ENCODE measurements at places on chromosomes 4 and X.

DNA sequence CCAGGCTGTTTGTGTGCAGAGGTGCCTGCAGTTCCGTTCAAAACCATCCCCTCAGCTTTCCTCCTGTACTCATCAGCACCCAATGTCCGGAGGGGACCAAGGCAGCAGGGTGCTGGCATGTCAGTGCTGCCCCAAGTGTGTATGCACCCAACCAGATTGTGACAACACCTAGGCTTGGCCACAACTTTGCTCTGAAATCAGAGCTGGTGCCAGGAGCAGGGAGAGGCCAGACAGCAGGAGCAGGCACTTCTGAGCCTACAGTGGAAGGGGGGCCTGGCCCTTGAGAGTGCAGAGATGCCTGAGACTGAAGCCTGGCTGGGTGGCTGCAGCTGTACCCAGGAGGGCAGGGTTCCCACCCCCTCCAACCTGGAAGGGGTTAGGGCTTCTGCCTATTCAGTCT, 56.5 kb upstream of the RASGEF1B start:
- DNase-seq = no peak

DNA sequence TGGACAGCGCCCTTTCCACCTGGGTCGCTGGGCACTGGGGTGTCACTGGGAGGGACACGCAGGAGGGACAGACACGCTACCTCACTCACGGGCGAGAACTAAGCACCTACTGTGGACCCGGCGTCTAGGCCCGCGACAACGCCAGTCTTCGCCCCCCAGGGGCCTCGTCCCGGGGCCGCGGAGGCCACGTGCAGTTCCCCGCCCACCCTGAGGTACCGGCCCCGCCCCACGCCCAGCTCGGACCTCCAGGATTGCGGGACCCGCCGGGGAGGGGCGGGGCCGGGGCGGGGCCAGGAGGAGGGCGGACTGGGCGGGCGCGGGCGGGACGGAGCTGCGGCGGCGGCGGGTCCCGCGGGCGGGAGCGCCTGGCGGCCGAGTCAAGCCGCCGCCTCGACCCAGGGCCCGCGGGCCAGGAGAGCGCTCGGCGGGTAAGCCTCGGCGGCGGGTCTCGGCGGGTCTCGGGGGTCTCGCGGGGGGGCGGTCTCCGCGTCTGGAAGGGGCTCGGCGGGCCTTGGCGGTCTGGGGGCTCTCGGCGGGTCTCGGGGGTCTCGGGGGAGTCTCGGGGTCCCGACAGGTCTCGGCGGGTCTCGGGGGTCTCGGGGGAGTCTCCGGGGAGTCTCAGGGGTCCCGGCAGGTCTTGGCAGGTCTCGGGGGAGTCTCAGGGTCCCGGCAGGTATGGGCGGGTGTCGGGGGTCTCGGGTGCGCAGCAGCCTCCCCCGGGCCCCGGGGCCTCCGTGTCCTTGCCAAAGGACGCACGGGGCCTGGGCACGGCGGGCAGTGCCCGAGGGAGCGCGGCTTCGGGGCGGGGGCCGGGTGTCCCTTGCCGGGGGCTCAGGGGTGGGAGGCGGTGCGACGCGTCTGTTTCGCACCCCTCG, at the start of gene SH3BP2:
TSS of gene SH3BP2 (plus strand) at position 375 of the 875 bp plus-strand sequence. CDS start 27,533 bp downstream, outside the sequence.
- no peak for DNase-seq

DNA sequence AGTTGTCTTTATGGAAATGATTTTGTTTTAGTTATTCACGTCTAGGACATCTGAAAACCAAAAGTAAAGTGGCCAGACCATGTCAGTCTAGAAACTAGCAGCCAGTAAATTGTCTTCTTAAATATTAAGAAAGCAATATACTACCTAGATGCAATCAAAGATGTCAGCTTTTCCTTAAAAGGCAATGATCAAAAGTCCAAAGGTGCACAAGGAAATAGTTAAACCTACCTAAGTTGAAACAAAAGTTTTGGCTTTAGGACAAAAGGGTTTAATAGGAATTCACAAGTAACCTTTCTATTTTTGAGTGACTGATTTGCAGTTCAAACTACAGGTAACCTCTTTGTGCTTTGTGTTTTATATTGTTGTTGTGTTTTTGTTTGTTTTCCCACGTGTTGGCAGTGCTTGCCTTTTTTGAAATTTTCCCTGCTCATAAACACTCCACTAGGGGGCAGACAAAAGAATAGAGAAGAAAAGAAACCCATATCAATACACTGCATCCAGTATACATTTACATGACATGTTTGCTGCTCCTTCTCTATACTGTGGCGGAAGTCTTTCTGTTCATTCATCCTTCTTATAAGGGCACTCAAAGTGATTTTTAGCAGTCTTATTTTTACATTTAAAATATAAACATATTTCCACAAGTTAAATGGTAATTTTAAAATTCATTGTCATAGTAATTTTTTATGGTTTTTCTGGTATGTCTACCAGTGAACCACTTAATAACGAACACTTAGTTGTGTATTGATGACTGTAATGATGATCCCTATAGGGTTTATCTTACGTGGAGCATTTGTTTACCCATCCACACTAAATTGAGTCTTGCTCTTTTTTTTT, 62.7 kb downstream of the GAB1 start:
- DNase-seq = peak; percentile 14

- no peak for DNase-seq
Observed at GRCh38 chrX:138718941-138719340, 7.4 kb upstream of the FGF13 start.

DNA sequence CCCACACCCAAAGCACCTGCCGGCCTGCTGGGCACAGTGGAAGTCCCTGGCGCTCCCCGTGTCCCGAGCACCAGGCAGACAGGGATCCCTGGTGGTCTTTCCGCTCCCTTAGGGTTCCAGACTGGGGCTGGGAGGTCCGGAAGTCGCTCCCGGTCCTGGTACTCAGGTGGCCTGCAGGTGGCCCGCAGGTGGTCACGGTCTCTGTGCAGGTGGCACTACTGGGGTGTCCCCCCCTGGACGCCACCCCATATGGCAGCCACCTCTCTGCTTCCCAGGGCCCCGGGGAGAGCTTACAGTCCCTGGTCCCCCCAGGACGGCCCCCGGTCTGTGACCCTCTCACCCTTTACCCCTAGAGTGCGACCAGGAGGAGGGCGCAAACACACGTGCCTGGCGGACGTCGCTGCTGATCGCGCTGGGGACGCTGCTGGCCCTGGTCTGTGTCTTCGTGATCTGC, 13.6 kb downstream of the SLC25A6 start:
- no peak for DNase-seq

- DNase-seq = no peak
Observed at GRCh38 chrX:51332188-51332942, at the start of gene NUDT10. Gene NUDT10 (plus strand): TSS chrX:51332822. CDS start chrX:51332966, 144 bp downstream.

- DNase-seq = no peak
Observed at GRCh38 chr4:105369988-105370387, 103.9 kb downstream of the PPA2 start.

GRCh38 chr4:25609976-25610375, 45.7 kb upstream of the SLC34A2 start:
- no peak for DNase-seq

DNA sequence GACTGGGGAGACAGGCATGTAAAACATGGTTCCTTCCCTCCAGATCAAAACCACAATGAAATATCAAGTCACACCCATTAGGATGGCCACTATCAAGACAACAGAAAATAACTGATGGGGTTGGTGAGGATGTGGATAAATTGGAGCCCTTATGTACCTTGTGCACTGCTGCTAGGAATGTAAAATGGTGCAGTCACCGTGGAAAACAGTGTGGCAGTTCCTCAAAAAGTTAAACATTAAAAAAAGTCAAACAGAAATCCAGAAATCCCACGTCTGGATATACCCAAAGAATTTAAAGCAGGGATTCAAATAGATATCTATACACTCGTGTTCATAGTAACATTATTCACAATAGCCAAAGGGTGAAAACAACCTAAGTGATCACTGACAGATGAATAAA, 35.2 kb upstream of the MSX1 start:
- DNase-seq = no peak

DNA sequence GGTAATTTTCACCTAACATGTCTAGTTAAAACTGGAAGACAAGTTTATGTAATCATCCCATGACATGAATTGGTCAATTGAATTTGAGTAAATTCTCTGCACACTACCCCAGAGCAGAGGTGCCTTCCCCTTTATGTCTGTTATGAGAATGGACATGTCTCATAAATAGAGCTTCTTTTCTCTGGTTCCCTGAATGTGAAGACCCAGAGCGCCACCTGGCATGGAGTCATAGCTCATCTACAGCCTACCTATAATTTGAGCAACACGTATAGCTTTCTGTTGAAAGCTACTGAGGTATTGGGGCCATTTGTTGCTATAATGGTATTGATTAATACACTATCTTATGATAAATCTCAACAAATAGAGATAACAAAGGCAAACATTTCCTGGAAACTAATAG, 626.5 kb upstream of the GALNTL6 start:
- no peak for DNase-seq

GRCh38 chrX:40285876-40286275, 188.1 kb upstream of the BCOR start:
- DNase-seq = no peak

DNA sequence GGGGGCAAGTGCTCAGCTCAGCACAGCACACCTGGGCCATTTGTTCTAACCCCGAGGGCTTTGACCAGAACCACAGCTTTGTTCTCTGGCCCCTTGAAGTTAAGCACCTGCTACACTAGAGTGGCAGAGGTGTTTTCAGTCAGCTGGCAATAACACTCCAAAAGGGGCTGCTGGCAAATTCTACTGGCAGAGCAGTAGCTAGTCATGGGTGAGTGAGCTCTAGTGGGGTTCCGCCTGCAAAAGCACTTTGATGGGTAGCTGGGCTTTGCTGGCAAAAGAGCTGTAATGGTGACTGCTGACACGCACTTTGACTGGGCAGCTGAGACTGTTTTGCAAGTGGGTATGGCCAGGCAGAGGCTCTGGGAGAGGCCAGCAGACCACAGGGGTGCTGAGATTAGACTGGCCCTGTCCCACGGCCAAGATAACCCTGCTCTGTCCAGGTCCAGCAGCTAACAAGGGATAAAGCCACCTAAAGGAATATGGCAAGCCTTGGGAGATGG, 65.2 kb upstream of the TENT5D start:
- peak; percentile 89 for DNase-seq

GRCh38 chrX:10726647-10727046, 106.3 kb upstream of the MID1 start:
- no peak for DNase-seq

DNA sequence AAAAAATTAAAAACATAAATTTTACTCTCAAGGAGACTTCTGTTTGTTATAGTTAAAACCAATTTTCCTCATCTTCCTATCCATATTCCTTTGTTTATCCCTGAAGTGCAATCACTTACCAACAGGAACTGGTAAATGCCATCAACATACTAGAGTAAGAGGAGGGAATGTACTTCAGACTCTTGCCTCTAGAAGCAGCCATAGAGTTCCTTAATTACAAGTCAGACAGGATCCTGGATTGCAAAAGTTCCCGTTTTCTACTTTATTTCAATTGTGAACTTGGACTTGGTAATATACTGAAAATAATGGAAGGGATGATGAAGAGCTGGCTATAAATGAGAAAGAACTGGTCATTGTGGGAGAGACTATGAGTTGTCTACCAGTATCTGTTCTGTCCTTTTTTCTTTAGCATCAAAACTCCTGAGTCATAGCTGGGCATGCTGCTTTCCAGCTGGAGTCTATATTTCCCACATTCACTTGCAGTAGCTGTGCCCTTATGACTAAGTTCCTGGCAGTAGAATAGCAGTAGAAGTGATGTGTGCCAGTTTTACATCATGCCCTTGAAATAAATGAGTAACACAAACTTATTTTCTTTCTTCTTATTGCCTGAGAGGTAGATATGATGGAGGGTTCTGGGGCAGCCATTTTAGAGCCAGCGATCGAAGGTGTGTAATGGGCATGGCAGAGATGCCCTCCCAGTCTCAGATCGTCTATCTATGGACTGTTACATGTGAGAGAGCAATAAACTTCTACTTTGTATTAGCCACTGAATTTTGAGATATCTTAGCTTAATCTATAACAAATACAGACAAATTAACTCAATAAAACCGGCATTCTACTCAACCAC, 26.8 kb upstream of the SPARCL1 start:
- no peak for DNase-seq

- DNase-seq = no peak
Observed at GRCh38 chr4:105934386-105934785, 39.1 kb downstream of the NPNT start.

DNA sequence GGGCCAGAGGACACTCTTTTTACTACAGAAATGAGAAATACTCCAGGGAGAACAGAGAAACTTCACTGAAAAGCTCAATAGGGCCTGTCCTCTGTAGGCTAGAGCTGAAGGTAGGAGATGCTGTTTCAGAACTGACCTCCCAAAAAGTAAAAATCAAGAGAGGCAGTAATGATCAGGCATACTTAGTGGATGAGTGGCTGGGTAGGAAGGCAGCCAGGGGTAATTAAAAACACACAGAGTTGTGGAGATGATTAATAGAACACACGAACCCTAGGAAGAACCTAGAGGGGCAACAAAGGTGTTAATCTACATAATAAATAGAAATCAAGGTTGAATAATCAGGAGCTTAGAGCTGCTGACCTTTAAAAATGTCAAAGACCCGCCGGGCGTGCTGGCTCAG, 582.4 kb upstream of the ADGRL3 start:
- no peak for DNase-seq

DNA sequence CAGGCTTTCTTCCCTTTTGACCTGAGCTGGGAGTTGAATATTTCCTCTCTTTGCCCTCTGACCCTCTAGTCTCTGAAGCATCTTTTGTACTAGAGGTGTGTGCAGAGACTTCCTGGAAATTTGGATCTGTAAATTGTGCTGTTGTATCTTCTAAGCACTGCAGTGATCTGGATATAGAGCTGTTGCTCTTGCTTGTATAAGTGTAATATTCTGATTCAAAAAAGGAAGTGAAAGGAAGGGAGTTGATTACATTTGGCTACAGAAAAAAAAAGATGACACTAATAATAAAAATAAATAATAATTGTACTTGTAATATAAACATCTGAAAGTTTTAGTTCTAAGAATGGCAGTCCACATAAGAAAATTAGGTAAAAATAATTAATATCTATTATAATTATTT, 33.0 kb downstream of the FRG1 start:
- DNase-seq = no peak

Data from NCI-H187 treated with DMSO at 0.1 percent for 48 hours (cell line).